Activated naive CD8-positive, alpha-beta T cell treated with anti-CD3 and anti-CD28 coated beads, Interleukin-2, amount 50 U/mL, for 24 hours (primary cell): ENCODE measurements at places on chromosomes 7 and 10.

DNA sequence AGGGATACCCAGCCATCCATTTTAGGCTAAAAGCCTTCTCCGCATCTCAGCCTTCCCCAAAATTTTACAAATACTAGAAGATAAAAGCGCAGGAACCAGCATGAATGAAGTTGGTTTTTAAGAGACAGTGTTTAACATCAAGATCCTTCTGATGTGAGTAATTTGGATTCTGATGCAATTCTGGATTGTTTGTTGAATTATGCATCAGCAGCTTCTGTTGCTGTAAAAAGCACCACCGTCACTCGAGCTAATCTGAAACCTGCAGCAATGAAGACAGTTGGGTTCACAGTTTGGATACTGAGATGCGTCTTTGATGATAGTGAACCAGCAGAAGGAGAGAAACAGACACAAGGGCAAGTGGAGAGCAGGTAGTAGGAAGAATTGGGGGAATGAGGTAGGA is 179.2 kb downstream of the PLXNA4 start:
- no peak overlapping the region for H3K4me3 ChIP-seq
- no peak overlapping the region for H3K27ac ChIP-seq
- H3K27me3 ChIP-seq: no peaks in the 10 kb centered on the region
- H3K36me3 ChIP-seq: no peaks in the 10 kb centered on the region

GRCh38 chr10:84191106-84191505 is 3.2 kb upstream of the CDHR1 start:
- H3K4me1 ChIP-seq: peaks cover 11% of the 10 kb centered on the region
- DNase-seq: no peak
- peaks cover 19% of the 10 kb centered on the region for H3K27me3 ChIP-seq
- no peaks in the 10 kb centered on the region for H3K36me3 ChIP-seq

DNA sequence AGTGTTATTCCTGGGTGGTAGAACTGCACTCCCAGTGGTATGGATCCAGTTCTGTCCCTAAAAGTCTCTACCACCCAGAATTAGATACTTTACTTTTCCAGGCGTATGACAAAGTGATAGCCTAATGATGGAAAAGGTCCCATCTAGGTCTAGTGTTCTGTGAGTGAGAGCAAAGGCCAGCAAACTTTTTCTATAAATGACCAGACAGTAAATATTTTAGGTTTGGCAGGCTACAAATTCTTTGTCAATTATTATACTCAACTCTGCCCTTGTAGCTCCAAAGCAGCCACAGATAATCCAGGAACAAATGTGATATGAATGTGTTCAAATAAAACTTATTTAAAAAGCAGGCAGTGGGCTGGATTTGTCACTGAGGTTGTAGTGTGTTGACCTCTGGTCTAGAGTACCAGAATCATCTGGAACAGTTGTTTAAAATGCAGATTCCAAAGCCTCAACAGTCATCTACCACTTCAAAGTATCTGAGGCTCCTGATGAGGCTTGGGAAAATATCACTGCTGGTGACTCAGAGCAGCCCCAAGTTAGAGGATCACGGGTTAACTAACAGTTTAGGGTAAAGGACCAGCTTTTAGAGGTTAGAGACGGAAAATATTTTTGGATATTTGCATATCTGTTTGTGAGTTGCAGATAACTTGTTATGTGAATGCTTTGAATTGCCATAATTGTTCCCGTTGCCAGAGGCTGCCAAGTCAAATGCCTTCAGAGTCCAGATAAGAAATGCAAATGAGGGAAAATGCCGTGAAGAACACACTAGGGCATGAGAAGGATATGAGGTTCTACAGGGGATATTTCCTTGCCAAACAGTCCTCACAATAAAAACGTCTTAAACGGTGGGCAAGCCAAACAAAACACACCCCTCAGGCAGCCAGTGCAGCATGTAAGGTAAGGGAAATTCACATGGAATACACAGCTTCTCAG is 19.4 kb downstream of the NRAP start:
- no peaks in the 10 kb centered on the region for H3K36me3 ChIP-seq
- H3K27me3 ChIP-seq: peaks cover 43% of the 10 kb centered on the region
- H3K27ac ChIP-seq: no peak overlapping the region
- no peak for DNase-seq

DNA sequence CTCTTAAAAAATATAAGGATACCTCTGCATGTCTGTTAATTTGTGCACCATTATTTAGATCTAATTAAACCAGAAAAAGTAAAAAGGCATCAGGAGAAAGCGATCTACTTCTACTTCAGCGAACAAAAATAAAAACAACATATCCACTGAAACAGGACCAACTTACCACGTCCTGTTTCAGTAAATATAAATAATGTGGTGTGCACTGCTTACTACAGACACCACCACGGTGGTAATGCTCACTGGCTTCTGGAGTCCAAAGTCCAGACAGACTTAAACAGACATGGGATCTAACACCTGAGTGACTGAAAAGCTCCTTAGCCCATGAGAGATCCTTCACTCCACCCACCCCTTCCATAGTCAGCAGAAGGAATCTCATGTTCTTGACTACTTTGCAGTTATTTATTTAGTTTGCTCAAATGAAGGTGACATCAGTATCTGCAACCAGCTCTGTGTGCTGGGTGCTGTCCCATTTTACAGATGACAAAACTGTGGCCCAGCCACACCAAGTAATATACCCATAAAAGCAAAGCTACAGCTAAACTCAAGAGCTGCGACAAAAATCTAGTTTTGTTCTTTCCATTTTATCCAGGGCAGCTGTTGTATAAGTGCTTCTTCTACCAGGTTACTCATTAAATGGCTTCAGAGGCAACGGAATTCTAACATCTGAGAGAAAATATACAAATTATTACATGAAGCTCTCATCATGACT is 62.1 kb upstream of the NCAPG2 start:
- H3K4me1 ChIP-seq: peaks cover 17% of the 10 kb centered on the region
- H3K27me3 ChIP-seq: no peaks in the 10 kb centered on the region
- peaks cover 24% of the 10 kb centered on the region for H3K36me3 ChIP-seq
- DNase-seq: no peak
- no peak overlapping the region for H3K4me3 ChIP-seq
- peak overlapping the region; percentile 64 for H3K27ac ChIP-seq

DNA sequence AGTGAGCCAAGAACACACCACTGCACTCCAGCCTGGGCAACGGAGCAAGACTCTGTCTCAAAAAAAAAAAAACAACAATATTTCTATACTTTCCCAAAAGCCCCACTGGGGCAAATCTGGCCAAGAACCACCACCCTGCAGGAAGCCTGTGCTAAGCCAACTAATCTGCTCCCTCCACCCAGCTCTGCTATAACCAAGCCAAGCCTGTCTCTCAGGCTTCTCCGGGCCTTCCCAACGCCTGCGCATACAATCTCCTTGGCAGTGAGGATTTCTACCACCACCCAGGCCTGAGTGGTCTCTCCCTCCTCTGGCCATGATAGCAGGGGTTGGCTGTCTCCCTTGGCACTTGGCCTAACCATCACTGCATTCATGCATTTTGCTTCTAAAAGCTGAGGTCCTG is 14.2 kb downstream of the DDX56 start:
- H3K27me3 ChIP-seq: peaks cover 2% of the 10 kb centered on the region
- no peak overlapping the region for H3K27ac ChIP-seq
- no peaks in the 10 kb centered on the region for H3K4me1 ChIP-seq
- H3K36me3 ChIP-seq: peaks cover 5% of the 10 kb centered on the region
- H3K4me3 ChIP-seq: no peak overlapping the region
- DNase-seq: no peak

DNA sequence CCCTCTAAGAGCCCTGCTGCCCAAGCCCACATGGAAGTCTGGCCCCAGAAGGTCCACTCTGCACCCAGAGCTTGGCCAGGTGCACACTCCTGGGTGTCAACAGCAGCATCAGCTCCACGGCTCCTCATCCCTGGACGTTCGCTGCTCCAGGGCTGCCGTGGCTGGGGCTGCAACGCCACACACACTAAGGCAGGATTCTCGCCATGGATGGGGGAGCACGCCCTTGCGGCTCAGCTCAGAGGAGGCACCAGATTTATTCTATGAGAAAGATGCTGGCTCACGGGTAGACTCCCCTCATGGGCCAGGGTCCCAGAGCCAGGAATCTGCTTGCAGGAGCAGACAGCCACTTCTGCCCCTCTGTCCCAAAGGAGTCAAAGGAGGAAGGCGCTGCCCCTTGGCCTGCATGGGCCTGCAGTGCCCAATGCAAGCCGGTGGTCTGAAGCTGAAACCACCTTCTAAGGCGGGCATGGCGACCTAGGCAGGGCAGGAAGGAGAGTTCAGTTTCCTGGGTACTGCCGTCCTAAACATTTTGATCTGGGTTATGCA is 42.1 kb downstream of the CFAP46 start:
- peaks cover 23% of the 10 kb centered on the region for H3K27me3 ChIP-seq
- DNase-seq: no peak
- H3K27ac ChIP-seq: no peak overlapping the region
- no peaks in the 10 kb centered on the region for H3K36me3 ChIP-seq
- H3K4me3 ChIP-seq: no peak overlapping the region

DNA sequence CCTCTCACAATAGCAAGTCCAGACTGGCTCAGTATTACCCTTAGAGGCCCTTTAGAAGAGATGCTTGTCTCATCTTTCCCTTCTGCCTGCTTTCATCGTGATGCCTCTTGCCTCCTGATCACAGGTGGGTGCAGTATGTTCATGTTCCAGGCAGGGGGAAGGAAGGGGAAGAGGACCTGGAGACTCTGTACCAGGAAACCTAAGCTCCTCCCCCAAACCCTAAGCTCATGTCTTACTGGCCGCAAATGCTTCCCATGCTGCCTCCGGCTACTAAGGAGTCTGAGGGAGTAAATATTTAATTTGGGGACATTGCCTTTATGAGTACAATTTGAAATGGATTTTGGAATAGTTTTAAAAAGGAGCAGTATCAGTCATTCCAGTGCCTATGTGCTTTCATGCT is 192.6 kb downstream of the CDCA7L start:
- no peak for DNase-seq
- H3K27ac ChIP-seq: no peak overlapping the region
- H3K36me3 ChIP-seq: no peaks in the 10 kb centered on the region
- no peak overlapping the region for H3K4me3 ChIP-seq
- no peaks in the 10 kb centered on the region for H3K4me1 ChIP-seq
- peaks cover 6% of the 10 kb centered on the region for H3K27me3 ChIP-seq

GRCh38 chr10:95840121-95840520 is 67.7 kb upstream of the CC2D2B start:
- H3K4me1 ChIP-seq: peaks cover 48% of the 10 kb centered on the region
- no peak overlapping the region for H3K4me3 ChIP-seq
- no peak for DNase-seq
- H3K27ac ChIP-seq: no peak overlapping the region
- no peaks in the 10 kb centered on the region for H3K36me3 ChIP-seq
- no peaks in the 10 kb centered on the region for H3K27me3 ChIP-seq

DNA sequence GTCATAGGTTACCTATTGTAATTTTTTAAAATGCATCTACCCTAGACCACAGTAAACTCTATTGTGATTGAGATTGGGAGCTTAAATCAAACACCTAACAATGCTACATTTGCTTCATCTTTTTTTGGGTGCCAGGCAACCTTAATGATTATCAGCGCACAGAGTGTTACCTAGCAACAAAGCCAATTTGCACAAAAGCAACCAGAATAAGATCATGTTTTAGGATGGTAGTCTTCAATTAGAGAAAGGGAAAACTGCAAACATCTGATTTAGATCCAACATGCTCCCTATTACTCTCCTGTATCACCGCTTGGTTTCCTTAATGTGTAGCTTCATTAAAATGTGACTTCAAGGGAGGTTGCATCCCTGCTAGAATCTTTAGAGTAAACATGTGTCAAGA is 226.9 kb downstream of the ABCA13 start:
- H3K27ac ChIP-seq: no peak overlapping the region
- H3K27me3 ChIP-seq: peaks cover 2% of the 10 kb centered on the region
- no peak for DNase-seq
- H3K4me3 ChIP-seq: no peak overlapping the region
- H3K4me1 ChIP-seq: no peaks in the 10 kb centered on the region
- no peaks in the 10 kb centered on the region for H3K36me3 ChIP-seq

- DNase-seq: no peak
- no peak overlapping the region for H3K27ac ChIP-seq
- no peaks in the 10 kb centered on the region for H3K27me3 ChIP-seq
- H3K36me3 ChIP-seq: no peaks in the 10 kb centered on the region
- H3K4me3 ChIP-seq: no peak overlapping the region
These were observed 61.6 kb downstream of the DNAJC12 start for GRCh38 chr10:67776371-67776770.

- H3K27ac ChIP-seq: no peak overlapping the region
- no peaks in the 10 kb centered on the region for H3K36me3 ChIP-seq
- H3K4me1 ChIP-seq: peaks cover 11% of the 10 kb centered on the region
- H3K4me3 ChIP-seq: no peak overlapping the region
These were observed 52.2 kb downstream of the IGF2BP3 start for GRCh38 chr7:23418046-23418445.

DNA sequence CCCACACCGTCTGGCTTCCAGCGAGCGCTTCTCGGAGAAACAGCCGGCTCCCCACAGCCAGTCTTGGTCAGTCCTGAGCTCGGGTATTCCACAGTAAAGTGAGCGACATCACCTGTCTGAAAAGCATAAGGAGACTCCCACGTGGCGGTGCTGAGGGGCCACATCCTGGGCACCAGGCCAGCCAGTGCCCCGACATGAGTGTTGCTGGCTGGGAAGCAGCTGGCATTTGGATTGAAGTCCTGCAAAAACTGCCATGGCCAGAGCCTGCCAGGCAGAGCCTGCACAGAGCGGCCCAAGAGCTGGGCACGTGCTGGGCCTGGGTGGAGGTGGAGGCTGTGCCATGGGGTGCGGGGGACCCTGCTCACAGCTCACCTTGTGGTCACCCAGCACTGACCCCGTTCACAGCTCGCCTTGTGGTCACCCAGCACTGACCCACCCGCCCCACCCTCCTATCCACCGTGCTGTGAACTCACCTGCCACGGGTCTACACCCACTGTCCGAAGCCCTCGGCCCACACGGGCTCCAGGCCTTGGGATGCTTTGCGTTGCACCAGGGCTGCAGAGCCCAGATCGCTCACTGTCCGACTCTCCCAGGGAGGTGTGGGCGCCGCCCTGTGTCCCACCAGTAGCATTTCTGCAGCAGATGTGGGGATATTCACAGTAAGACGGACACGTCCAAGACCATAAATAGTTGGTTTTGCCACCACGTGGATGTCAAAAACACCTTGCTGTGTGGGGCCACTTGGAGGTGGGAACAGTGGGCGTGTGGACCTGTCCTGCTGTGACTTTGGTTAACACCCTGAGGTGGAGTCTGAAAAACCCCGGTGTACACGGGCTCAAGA is 48.8 kb downstream of the PITRM1 start:
- H3K27me3 ChIP-seq: no peaks in the 10 kb centered on the region
- no peak overlapping the region for H3K4me3 ChIP-seq
- DNase-seq: no peak

GRCh38 chr7:32957326-32958045 is at the start of gene FKBP9:
Gene FKBP9 (plus strand): TSS chr7:32957440. CDS start chr7:32957574, 134 bp downstream.
- peak; percentile 14 for DNase-seq
- H3K27me3 ChIP-seq: peaks cover 39% of the 10 kb centered on the region
- H3K36me3 ChIP-seq: no peaks in the 10 kb centered on the region
- H3K27ac ChIP-seq: no peak within 1 kb of the TSS
- peaks cover 3% of the 10 kb centered on the region for H3K4me1 ChIP-seq
- peak within 1 kb of the TSS; percentile 78 for H3K4me3 ChIP-seq

DNA sequence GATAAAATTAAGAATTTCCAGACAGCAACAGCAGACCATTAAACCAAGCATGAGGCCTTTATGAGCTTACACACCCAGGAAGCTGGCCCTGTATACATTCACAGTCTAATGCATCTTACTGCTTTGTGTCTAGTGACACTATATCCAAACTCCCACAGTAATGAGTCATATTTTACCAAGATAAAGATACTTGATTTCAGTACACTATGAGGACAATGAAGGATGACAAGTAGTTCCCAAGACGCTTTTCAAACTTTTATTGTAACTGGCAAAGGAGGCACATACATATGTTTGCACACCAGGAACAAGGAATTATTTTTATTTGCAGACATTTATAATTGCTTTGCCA is 148.0 kb downstream of the TSPAN12 start:
- DNase-seq: no peak
- no peaks in the 10 kb centered on the region for H3K27me3 ChIP-seq
- H3K4me3 ChIP-seq: no peak overlapping the region
- H3K36me3 ChIP-seq: no peaks in the 10 kb centered on the region
- H3K27ac ChIP-seq: no peak overlapping the region
